A549 treated with dexamethasone at 1 μM for 4 hours (cell line): ENCODE measurements at places on chromosomes 3 and 15. TPM values are rescaled to one million over a fixed set of nuclear protein-coding genes. Genes with fewer than 3 reads are reported as not detected.

The HGD gene
- total RNA-seq: 17.7 to 25.2 TPM (median 21.9 TPM) in 5 replicates

The TPRA1 gene
- total RNA-seq: 45.6 to 51.9 TPM (median 49.9 TPM) in 5 replicates

The ILDR1 gene
- not detected in 5 replicates for total RNA-seq

The IGF2BP2 gene
- 11.4 to 17.1 TPM (median 14.4 TPM) in 5 replicates for total RNA-seq

The ENTPD3 gene
- total RNA-seq: 0.03 to 0.05 TPM (median 0.04 TPM) in 3 of 5 replicates, not detected in the others

The GNAT1 gene
- 0.03 to 0.48 TPM (median 0.21 TPM) in 4 of 5 replicates, not detected in the other for total RNA-seq

The COL8A1 gene
- not detected in 5 replicates for total RNA-seq

The ITIH4 gene
- 0.25 to 1.0 TPM (median 0.63 TPM) in 5 replicates for total RNA-seq

The EEF1AKMT4 gene
- 8.6 to 11.5 TPM (median 10.0 TPM) in 5 replicates for total RNA-seq

The ITPR1 gene
- 3.9 to 5.5 TPM (median 4.8 TPM) in 5 replicates for total RNA-seq

The ALS2CL gene
- total RNA-seq: 4.0 to 10.0 TPM (median 7.3 TPM) in 5 replicates

The ADAMTS17 gene
- 0.08 to 0.30 TPM (median 0.13 TPM) in 4 of 5 replicates, not detected in the other for total RNA-seq

The STARD9 gene
- total RNA-seq: 1.2 to 1.9 TPM (median 1.6 TPM) in 5 replicates

The CCDC54 gene
- total RNA-seq: not detected in 5 replicates

The SHF gene
- 0.28 to 0.66 TPM (median 0.56 TPM) in 5 replicates for total RNA-seq

The CYP19A1 gene
- total RNA-seq: 0.19 to 0.71 TPM (median 0.30 TPM) in 5 replicates

The GOLGA6B gene
- 0.05 TPM in 1 of 5 replicates, not detected in the others for total RNA-seq

The COL6A6 gene
- not detected in 5 replicates for total RNA-seq

The SCAANT1 gene
- not detected in 5 replicates for total RNA-seq

The SCN11A gene
- total RNA-seq: not detected in 5 replicates

The REC114 gene
- total RNA-seq: not detected in 5 replicates

The PAQR9 gene
- 1.8 to 2.5 TPM (median 2.0 TPM) in 5 replicates for total RNA-seq

The NANOGP8 gene
- not detected in 5 replicates for total RNA-seq

The NR1I2 gene
- total RNA-seq: not detected in 5 replicates

The GOLGA8T gene
- total RNA-seq: 1.1 to 1.9 TPM (median 1.6 TPM) in 5 replicates

The SOX14 gene
- total RNA-seq: not detected in 5 replicates

The HTR3E gene
- not detected in 5 replicates for total RNA-seq

The GPR171 gene
- total RNA-seq: not detected in 5 replicates

The CHST2 gene
- total RNA-seq: 0.80 to 1.3 TPM (median 1.1 TPM) in 5 replicates

The SMAD6 gene
- total RNA-seq: 23.0 to 36.8 TPM (median 31.8 TPM) in 5 replicates

The INO80 gene
- total RNA-seq: 12.0 to 15.7 TPM (median 14.0 TPM) in 5 replicates

The PARP14 gene
- total RNA-seq: 8.2 to 10.1 TPM (median 9.4 TPM) in 5 replicates

The GABRR3 gene
- not detected in 5 replicates for total RNA-seq

The KCNMB2 gene
- total RNA-seq: not detected in 5 replicates

The FOXL2NB gene
- total RNA-seq: 0.56 to 1.8 TPM (median 1.2 TPM) in 5 replicates
